ENCODE measurements at places on chromosomes 1 and 21.

- DNase-seq: no peak
Measured at GRCh38 chr21:38341546-38342012, 84.8 kb downstream of the KCNJ15 start.

- no peak for DNase-seq
Measured at GRCh38 chr1:107515702-107516101, 374.9 kb downstream of the NTNG1 start.

GRCh38 chr1:31781756-31782371 lies 17.7 kb upstream of the ADGRB2 start:
- no peak for DNase-seq

DNA sequence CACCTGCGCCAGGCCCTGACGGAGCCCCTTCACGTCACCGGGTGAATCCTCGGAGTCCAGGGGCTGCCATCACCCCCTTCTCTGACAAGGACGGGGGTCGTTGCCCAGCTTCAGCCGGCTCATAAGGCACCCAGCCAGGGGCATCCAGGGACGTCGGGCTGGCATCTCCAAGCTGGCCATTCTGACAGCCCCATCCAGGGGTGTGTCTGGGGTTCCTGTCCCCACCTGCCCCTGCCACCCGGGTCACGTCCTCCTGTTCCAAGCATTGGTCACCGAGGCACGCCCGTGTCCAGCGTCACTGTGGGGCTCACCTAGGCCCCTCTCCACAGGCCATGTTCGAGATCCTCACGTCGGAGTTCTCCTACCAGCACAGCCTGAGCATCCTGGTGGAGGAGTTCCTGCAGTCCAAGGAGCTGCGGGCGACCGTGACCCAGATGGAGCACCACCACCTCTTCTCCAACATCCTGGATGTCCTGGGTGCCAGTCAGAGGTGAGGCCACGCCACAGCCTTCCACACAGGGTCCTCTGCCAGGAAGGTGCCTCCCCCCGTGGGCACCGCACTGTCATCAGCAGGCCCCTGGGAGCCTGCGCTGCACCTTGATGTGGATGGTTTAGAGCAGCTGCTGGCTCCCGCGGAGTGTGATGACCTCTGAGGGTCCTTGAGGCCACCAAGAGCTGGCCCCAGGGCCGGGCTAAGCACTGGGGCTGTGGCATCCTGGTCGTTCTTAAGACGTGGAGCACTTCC lies 14.8 kb downstream of the ARHGEF16 start:
- no peak for DNase-seq

DNA sequence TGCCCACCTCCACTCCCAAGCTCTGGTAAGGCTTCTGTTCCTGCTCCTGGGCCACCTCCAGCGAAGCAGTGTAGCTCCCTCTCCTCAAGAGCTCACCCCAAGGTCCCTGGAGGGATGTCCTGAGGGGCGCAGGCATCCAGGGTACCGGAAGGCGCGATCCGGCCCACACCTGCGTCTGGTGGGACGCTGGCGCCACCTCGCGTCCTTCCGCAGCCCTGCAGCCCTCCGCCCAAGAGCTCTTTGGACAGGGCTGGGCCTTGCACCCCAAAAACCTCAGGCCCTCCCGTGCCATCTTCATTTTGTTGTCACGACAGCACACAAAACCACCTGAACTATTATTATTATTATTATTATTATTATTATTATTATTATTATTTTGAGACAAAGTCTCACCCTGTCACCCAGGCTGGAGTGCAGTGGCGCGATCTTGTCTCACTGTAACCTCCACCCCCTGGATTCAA lies 49.2 kb upstream of the PAX7 start:
- DNase-seq: no peak

DNA sequence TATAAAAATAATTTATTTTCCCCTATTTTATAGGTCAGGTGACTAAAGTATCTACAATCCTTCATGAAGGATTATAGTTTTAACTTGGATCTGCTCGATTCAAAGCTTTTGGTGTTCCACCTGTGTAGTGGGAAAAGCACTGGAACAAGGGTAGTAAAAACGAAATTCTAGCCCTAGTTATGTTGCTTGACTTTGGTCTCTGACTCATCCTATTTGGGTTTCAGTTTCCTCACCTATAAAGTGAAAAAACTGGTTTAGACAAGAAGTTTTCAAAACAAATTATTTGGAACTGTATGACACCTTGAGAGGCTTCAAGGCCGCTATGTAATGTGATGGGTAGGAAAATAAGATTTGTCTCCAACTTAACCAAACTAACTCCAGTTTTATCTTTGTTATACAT lies 505.2 kb upstream of the ZRANB2 start:
- no peak for DNase-seq
